ENCODE measurements at places on chromosomes 16 and 17.

GRCh38 chr17:67491009-67491680 is 114.1 kb downstream of the PITPNC1 start:
- no peak for DNase-seq

GRCh38 chr17:63150994-63151464 is 185.0 kb downstream of the TANC2 start:
- DNase-seq = no peak

DNA sequence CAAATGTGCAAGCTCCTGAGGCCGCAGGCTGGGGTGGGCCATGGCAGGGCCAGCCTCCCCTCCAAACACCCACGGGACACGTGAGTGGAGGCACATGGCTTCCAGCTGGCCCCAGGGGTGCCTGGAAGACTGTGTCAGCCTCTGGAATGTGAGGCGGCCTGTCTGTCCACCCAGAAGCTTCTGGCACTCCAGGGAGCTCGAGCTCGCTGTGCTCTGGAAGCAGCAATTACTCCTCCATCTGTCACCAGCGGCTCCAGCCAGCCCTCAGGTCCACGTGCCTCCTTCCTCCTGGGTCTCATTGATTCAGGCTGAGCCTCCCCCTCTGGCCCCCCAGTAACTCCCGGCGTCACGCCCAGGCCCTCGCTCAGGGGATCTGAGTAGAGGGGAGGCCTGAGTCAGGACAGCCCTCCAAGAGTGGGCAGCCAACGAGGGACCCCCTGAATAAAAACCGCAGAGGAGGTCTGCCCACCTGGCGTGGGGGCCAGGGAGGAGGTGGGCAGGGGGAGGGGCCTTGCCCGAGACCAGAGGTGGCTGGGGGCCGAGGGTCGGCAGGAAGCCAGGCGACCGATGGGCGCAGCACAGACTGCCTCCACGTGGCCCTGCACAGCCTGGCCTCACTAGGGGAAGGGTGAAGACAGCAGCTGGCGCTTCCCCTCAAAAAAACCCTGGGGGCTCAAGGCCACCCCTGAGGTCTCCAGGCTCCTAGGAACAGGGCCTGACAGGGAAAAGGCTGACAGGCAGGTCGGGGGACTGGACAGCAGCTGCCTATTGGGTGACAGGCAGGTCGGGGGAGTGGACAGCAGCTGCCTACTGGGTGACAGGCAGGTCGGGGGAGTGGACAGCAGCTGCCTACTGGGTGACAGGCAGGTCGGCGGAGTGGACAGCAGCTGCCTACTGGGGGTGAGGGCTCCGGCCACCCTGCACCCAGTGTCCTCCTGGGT is 11.9 kb downstream of the PIEZO1 start:
- DNase-seq = no peak

GRCh38 chr16:67417333-67418061 is 1.2 kb upstream of the ZDHHC1 start:
- no peak for DNase-seq

DNA sequence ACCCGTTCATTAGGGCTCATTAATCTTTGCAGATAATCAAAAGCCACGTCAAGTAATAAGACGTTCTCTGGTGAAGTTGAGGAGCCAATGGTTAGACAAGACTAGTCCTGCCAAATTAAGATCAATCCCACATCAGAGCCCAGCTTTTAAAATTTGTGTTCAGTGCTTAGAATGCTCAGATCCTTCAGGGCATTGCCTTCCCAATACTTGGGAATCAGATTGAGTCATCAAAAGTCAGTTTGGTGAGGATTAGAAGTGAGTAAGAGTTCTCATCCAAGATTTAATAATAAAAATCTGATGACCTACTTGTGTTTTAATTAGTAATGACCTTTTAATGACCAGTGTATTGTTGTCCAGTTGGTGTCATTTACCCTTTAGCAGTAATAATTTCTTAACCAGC is 19.8 kb downstream of the MAP2K4 start:
- no peak for DNase-seq

- DNase-seq = no peak
Measured at GRCh38 chr17:1645207-1646171, at the start of gene SCARF1. Gene SCARF1 (minus strand): TSS chr17:1645732. CDS start chr17:1645697, 35 bp downstream.

- no peak for DNase-seq
Measured at GRCh38 chr17:69030169-69030568, 30.6 kb downstream of the ABCA9 start.

DNA sequence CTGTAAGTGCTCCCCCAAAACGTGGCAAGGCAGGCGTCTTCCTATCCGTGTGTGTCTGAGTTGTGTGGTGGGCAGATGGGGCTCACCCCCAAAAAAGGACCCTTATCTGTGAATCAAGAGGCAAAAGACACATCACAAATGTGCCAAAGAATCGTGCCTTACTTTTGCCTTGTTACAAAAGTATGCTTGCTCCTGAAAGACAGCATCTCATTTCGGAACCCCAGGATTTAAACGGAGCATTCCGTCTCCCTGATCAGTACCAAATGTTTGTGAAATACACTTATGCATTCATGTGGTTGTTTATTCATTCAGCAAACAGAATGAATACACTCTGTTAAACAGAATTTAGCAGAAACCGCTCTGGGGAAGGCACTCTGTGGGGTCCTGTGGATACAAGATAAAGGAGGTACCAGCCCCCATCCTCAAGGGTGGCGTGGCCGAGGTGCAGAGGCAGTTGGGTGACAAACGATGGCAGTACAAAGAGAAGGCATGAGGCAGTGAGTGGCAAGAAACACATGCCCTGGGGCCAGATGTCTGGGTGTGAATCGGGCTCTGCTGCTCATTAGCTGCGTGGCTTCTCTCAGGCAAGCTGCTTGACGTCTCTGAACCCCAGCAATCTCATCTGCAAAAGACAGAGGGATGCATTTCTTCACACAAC is 654 bp downstream of the WFDC1 start:
- DNase-seq = no peak

- no peak for DNase-seq
Measured at GRCh38 chr16:84087466-84088151, 29.1 kb downstream of the MBTPS1 start.

DNA sequence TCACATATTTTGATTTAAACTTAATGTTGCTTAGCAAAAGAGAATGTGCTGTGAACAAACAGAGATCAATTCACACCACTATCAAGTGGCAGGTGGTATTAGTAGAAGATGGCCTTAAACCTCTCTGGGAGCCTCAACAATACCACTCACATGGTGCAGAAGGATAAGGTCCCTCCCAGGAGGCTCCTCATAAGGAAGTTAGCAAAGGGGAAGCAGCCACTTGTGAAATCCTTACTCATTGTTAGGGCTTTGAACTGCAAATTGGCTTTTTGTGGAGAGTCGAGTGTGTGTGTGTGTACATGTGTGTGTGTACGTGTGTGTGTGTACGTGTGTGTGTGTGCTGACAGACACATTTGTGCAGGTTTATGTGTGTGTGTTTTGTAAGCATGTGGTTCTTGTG is 48.9 kb upstream of the ASIC2 start:
- DNase-seq = no peak

DNA sequence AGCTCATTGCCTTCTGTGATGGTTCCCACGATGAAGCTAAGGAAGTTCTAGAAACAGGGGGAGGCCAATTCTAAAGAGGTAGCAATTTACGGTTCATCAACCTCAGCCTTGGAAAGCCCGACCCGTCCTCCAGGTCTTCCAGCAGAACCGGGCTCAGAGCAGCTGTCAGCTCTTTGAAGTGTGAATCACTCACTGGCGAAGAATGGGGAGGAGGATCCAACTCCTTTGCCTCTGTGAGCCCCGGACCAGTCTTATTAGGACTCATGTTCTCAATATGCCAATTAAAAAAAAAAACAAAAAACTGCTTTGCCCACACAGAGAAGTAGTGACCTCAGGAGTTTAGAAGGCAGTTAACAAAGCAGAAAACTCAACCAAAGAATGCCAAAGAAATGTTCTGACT is 31.4 kb downstream of the STX8 start:
- no peak for DNase-seq

GRCh38 chr16:78957317-78958100 is 643.0 kb downstream of the MAF start:
- peak; percentile 52 for DNase-seq

- no peak for DNase-seq
Measured at GRCh38 chr17:50209472-50210239, 8.2 kb upstream of the COL1A1 start.

GRCh38 chr17:16287563-16288027 is 65.7 kb downstream of the CENPV start:
- DNase-seq = no peak

- no peak for DNase-seq
Measured at GRCh38 chr16:11099672-11100205, 155.4 kb downstream of the CLEC16A start.

All from stimulated activated CD4-positive, alpha-beta T cell treated with anti-CD3 and anti-CD28 coated beads, Interleukin-1b, Interleukin-23, amount 100 ng/mL, for 48 hours (primary cell).